ENCODE measurements at places on chromosomes 13 and 19.

DNA sequence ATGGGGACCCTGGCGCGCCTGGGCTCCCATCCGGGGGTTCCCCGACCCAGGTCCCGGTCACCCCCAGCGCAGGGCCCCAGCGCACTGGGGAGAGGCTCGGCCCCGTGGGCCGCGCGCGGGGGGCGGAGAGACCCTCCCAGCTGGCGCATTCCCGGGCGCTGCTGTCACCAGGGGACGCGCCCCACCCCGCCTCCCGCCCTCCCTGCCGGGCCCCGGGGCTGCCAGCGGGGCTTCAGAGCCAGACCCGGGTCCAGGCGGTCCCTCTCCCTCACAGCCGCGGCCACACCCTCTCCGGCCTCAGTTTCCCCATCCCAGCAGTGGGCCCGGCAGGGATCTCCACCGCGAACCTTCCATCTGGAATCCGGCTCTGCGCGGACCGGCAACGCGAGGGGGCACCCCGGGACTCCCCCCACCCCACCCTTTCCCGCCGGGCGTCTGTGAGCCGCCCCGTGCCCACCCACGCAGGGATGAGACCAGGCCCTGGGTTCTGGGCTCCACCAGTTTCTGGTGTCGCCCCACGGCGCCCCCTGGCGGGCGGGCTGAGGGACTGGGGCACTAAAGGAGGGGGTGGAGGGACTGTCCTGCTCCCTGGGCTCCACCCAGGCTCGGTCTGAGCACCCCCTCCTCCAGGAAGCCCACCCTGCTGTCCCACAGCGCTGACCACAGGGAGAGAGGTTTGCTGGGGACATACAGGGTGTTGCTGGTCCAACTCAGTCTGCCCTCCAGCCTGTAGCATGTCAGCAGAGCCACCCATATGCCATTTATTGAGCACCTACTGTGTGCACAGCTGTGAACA is 878 bp upstream of the ADAMTSL5 start:
- peak; percentile 54 for DNase-seq

- DNase-seq: no peak
These were observed 136.9 kb upstream of the SPRY2 start for GRCh38 chr13:80477661-80478443.

DNA sequence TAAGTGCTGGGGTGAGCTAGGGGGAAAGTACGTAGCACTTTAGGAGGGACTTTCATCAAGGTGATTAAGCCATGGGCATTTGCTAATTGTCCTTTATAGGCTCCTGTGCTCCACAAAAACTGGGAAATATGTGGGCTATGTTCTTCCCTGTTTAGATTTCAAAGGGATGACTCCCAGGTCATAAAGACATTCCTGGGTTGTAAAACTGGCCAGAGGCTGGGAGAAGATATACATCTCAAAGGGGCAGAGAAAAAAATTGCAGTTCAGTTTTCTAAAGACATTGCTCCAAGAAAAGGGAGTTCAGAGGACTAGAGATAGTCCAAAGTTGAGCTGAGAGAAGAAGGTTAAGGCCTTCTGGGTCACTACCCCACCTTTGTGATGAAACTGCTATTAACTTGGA is 204.8 kb downstream of the MYO16 start:
- no peak for DNase-seq

- no peak for DNase-seq
These were observed 9.0 kb upstream of the TEX26 start for GRCh38 chr13:30923418-30923817.

GRCh38 chr19:646779-647565 is 7.3 kb downstream of the FGF22 start:
- no peak for DNase-seq

DNA sequence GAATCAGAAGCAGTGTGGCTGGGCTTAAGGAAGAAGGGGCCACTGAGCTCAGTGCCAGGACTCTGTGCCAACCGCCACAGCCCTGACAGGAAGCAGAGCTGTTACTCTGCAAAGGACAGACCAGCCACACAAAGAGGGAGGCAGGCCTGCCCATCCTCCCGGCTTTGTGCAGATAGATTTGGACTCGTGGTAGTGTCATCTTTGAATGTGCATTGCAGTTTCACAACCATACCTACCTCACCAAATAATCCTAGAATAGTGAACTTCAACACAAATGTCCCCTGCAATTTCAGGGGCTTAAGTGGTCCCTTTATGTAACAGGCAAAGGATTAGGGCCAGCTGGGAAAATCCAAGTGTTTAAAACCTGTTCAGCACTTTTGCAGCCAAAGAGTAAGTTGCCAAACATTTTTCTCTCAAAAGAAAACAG is 55.1 kb upstream of the CLDN10 start:
- DNase-seq: no peak

DNA sequence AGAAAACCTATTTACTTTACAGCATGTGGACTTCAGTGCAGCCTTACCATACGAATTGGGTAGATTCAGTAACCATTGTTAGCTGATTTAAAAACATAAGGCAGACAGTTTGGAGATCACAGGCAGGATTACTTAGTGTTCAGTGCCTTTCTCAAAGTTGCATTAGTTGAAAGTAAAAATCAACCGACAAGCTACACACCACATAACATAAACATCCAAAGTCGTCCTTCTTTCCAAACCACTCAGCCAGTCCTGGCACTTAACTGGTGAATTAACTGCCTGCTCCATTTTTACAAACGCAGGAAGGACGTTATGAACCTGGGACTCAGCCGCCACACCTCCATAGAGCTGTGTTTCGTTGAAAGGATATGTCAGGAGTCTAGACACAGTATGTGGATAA is 91.4 kb downstream of the COL4A1 start:
- DNase-seq: no peak

DNA sequence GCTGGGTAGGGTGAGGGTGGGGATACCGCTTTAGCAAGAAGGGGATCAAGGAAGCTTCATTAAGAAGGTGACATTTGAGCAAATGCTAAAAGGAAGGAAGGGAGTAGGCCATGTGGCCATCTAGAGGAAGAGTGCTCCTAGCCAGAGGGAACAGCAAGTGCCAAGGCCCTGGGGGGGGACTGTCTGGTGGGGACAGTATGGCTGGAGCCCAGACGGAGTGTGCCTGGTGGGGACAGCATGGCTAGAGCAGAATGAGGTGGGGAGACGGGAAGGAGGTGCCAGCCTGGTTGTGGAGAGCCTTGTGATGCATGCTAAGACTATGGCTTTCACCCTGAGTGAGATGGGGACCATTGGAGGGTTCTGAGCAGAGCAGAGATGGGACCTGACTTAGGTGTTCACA is 2.1 kb upstream of the TGFB1 start:
- DNase-seq: no peak

GRCh38 chr19:11452620-11453310 is 17.3 kb downstream of the PRKCSH start:
- no peak for DNase-seq

GRCh38 chr13:51733374-51734298 is 70.3 kb downstream of the DHRS12 start:
- DNase-seq: no peak

DNA sequence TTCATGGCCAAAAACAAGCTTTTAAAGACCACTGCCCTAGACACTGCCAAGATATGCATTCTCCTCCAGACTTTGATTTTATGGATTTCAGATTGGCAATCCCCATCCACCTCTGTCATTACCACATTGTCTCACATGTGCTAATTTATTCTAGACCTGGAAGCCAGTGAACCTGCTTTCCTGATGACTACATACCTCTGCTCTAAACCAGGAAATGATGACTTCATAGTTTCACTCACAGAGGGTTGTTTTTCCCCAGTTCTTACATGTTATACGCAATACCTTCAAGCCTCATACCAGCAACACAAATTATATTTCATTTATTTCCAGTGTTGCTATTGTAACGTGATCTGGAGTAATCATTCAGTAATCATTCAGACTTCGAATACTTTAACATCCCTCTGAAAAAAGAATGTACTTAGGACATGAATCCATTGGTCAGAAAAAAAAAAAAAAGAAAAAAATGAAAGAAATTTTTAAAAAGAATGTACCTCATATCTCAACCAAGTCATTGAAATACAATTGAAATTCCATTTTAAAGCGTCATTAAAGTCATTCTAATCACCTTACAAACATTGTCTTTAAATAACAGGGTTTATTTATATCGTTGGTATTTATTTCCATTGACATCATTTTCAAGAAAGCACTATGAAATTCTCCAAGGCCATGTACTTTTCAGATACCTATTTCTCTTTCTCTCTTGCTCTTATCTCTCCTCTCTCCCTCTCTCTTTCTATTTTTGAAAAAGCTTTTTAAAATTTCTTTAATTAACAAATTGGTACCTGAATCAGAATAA is 33.4 kb upstream of the KLF5 start:
- DNase-seq: no peak

- DNase-seq: no peak
These were observed 2.8 kb downstream of the TNFSF13B start for GRCh38 chr13:108272333-108272732.

GRCh38 chr13:109821103-109821502 is 34.7 kb upstream of the IRS2 start:
- DNase-seq: no peak

DNA sequence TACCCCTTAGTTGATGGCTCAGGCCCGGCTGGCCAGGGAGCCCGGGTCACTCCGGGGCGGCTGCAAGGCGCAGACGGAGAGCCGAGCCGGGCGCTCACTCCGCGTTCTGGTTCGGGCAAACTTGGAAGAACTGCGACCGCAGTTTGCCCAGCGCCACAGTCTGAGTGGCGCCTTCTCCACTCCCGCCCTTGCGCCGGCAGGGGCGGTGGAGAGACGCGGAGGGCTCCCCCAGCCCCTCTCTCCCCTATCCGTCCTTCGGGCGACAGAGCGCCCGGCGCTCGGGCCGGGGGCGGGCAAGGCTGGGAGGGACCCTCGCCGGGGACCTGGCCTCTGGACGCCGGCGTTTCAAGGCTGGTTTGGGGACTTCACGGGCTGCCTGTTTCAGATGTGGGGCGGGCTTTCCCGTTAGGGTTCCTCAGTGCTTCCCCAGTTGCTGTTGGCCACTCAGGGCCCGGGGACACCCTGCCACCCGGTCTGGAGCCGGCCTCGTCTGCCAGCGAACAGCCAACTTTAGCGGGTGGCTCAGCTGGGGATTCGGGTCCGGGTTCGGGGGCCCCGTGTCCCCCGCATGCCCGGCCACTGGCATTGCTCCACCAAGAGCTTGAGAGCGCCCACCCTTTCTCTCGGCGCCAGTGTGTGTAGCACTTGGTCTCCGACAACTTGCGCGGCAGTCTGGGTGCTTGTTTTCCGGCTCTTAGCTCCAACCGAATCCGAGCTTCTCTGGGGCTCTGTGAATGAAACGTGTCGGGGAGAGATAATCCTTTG is 1.5 kb downstream of the GPC6 start:
- DNase-seq: no peak

- no peak for DNase-seq
These were observed 244.0 kb downstream of the COL4A1 start for GRCh38 chr13:110062777-110063442.

DNA sequence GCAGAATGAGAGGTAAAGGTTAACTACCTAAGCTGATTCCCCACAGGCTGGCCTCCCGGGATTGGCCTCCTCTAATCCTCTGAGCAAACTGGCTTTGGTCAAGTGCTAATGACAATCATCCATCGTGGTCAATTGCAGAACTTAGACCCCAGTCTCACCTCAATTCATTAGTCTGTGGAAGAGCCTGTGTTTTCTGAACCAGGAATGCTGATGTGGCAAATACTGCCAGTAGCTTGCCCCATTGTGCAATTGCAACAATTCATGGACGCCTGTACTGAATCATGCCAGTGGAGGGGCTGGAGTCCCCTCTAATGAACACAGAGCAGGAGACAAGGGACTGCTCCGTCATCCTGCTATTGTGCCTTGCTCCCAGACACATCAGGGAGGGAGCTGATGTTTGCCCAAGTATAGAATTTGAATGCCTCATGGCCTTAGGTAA is 1256.5 kb downstream of the EFNB2 start:
- no peak for DNase-seq

DNA sequence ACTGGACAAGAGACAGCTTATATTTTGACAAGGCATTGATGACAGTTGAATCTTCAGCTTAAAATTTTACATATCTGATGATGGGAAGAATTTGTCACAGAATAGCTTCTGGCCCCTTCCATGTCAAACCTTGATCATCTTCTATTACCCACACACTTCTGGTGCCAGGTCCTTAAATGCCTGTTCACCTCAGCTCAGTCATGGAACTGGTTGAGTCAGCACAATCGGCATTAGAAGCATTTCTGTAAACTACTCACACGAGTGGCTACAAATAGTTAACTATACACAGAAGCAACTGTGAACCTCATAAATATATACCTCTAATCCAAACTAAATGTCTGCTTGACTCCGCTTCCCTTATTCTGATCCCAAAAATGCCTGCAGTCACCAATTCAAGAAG is 161.2 kb downstream of the FOXO1 start:
- DNase-seq: no peak

GRCh38 chr19:13803038-13803437 is 7.8 kb downstream of the ZSWIM4 start:
- DNase-seq: no peak

DNA sequence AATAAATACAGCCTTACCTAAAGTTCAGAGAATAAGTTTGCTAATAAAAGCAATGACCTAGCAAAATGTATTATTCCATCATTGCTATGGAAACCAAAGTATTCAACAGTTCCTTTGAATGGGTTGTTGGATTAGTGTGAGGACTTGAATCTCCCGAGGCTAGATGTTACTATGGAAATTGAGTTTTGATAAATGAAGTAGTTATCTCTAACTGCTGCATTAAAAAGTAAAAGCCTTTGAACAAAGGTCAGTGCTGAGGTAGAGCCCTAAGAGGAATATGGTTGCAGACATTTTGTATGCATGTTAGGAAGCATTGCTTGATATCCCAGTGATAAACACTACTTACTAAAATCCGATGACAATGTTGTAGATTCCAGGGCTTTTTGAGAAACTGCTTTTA is 6.2 kb downstream of the KLF5 start:
- no peak for DNase-seq

GRCh38 chr13:112245179-112245724 is 130.9 kb upstream of the SPACA7 start:
- no peak for DNase-seq

DNA sequence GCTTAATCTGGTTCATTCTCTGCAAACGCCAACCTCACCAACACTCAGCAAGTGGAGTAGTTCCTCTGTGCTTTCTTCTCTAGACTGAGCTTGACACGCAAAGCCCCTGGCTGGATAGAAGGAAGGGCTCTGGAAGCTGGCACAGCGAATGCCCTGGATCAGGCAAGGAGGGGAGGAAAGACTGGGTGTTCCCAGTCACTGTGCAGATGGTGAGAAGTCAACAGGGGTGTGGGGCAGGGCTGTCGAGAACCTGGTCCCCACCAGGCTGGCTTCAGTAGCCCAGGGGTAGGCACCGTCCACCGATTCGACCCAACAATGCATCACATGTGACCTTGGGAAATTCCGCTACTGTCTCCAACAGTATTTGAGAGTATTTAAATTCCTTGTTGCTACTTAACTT is 65.5 kb downstream of the TSHZ3 start:
- DNase-seq: no peak

GRCh38 chr13:47545201-47546024 is 455.7 kb downstream of the SUCLA2 start:
- DNase-seq: no peak

Data from T follicular helper cell (primary cell).